ENCODE measurements at places on chromosomes 6 and 20.

DNA sequence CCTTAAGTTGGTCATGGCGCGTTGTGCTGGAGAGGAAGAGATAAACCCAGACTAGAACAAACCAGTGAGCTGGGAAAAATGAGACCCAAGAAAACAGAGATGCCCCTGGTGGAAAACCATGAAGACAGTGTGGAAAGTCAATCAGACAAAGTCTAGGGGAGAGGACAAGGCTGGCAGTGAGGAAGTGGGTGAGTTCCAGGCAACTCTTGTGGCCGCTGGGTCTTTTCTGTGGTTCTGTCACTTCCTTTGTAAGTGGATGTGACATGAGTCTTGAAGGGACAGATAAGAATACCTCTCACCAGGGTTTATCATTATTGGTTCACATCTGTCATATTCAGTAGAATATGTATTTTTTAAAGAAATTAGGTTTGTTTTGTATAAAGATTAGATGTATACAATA lies 738.4 kb downstream of the DHX35 start:
- no peak for DNase-seq

DNA sequence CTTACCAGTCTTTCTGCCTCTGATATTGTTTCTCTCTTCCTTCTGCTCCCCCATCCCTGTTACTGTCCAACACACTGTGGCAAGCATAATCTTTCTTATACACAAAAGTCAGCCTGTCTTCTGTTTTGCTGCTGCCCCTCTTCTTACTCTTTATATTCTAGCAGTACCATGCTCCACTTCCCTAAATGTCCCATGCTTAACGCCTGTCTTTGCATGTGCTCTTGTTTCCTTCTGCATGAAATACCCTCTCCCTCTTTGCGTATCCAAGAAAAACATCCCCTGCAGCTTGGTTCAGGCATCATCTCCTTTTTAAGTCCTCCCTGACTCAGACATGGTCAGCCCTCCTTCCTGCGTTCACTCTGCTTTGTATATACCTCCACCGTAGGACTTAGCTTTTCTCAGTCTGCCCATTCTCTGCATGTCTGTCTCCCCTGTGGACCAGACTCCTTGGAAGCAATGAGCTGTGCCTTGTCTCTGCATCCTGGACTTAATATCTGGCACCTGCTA lies 103.9 kb downstream of the CTNNBL1 start:
- no peak for DNase-seq

- DNase-seq, result no peak
Measured at GRCh38 chr6:47633141-47633540, 65.2 kb upstream of the ADGRF4 start.

DNA sequence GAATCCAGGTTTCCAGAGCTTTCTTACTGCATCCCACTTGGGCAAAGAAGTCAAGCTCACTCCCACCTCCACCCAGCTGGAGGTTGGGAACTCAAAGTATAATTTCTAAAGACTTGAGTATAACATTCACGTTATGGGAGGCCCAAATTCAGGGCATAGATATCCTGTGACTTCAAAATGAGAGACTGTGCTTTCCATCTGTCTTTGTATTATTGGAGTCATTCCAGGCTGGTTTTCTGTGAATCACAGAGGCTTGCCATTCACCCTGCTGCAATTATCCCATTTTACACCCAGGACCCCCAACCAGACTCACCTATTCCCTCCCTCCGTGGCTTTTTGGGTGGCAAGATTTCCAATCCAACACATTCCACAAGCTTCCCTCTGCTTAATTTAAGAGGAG lies 19.3 kb upstream of the SRC start:
- no peak for DNase-seq

DNA sequence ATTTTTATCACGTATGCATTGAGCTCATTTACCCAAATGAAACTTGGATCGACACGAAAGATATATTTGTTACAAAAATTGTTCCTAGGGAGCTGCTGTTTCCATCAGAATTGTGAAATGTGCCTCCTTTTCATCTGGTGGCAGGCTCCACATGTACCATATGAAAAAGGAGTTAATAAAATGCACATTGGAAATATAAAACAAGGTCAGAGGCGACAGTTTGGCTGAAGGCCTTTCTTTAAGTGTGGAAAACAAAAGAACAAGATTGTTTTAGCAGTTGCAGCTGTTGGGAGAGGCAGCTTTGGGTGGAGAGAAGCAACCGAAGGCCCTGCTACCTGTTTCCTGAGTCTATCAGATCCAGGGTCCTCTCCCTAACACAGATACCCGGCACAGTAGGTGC lies 334.5 kb upstream of the NT5E start:
- DNase-seq, result no peak

GRCh38 chr6:33073431-33073871 lies at the start of gene HLA-DPA1:
TSS of gene HLA-DPA1 (minus strand) at chr6:33073649.
- DNase-seq, result no peak

DNA sequence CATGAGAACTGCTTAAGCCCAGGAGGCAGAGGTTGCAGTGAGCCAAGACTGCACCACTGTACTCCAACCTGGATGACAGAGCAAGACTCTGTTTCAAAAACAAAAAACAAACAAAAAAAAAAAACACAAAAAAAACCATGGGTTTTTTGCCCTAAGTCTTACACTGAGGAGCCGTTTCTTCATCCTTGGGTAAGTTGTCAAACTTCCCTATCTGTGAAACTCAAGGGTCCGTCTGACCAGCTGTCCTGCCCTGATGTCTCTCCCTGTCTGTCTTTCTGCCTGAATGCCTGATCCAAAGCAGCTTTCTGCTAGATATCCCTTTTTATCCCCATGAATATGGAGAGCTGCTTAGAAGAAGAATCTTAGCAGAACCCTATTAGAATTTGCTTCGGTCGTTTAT lies 41.3 kb upstream of the CLDN20 start:
- no peak for DNase-seq

DNA sequence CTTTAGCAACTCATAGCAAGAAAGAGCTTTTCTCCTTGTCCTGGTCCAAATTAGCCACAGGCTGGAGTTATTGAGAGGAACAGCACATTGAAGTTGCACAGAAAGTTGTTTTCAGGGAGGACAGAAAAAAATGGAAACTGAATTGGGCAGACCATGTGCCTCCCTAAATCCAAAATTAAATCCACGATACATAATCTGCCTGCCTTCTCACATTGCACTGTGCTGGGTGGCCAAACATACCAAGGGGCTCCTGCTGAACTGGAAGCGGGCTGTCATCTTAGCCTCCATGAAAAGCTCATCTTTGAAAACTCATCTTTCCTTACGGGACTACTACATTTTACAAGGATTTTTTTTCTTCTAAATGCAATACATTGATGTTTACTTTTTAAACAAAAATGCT lies 59.9 kb downstream of the TNFAIP3 start:
- no peak for DNase-seq

DNA sequence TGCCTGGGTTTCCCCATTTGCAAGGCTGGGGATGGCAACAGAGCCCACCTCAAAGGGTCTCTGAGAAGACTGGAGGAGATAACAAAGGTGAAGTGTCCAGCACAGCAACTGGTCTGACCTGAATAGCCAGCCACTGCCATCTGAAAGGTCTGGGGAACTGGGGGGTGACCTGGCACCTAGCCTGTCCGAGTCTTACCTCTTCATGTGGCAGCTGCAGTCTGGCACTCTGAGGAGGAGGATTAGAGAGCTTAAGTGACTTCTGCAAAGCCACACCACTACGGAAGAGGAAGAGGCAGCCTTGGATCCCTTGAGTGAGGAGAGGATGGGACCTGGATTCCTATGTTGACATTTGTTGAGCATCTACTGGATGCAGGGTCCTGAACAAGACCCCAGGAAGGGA lies 22.2 kb downstream of the C20orf203 start:
- DNase-seq, result no peak

GRCh38 chr6:66796987-66797386 lies 1090.0 kb upstream of the EYS start:
- no peak for DNase-seq

- no peak for DNase-seq
Measured at GRCh38 chr6:39167866-39168625, 53.1 kb upstream of the SAYSD1 start.

GRCh38 chr6:62236784-62237183 lies 49.2 kb downstream of the KHDRBS2 start:
- no peak for DNase-seq

- DNase-seq, result no peak
Measured at GRCh38 chr6:24994812-24995211, 59.1 kb upstream of the RIPOR2 start.

DNA sequence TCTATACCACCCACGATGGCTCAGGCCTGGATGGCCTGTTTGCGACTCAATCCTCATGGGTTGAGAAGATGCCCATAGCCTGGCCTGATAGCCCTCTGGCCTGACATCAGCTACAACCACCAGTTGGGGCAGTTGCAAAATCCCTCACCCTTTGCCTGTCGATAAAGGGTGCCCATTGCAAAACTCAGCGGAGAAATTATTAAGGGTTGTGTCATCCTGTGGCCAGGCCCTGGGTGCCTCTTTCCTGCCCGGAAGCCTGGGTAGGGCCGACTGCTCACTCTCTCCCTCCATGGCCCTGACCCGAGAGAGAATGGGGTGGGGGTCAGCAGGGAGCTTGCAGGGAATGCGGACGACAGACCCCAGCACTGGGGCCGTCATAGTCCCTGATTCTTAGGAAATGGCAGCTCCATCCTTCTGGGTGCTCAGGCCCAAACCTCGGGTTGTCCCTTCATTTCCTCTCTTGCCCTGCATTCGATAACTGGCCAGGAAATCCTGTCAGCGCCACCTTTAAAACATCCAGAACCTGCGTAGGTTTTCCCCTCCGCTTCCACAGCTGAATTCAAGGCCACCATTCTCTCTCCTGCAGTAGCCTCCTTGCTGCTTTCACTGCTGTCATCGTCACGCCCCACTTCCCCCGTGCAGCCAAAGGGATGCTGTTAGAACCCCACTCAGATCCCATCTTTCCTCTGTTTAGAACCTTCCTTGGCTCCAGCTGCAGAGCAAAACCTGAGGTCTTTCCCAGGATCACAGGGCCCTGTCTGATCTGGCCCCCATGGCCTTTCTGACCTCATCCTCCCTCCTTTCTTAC lies 31.1 kb downstream of the CEBPB start:
- DNase-seq, result no peak

DNA sequence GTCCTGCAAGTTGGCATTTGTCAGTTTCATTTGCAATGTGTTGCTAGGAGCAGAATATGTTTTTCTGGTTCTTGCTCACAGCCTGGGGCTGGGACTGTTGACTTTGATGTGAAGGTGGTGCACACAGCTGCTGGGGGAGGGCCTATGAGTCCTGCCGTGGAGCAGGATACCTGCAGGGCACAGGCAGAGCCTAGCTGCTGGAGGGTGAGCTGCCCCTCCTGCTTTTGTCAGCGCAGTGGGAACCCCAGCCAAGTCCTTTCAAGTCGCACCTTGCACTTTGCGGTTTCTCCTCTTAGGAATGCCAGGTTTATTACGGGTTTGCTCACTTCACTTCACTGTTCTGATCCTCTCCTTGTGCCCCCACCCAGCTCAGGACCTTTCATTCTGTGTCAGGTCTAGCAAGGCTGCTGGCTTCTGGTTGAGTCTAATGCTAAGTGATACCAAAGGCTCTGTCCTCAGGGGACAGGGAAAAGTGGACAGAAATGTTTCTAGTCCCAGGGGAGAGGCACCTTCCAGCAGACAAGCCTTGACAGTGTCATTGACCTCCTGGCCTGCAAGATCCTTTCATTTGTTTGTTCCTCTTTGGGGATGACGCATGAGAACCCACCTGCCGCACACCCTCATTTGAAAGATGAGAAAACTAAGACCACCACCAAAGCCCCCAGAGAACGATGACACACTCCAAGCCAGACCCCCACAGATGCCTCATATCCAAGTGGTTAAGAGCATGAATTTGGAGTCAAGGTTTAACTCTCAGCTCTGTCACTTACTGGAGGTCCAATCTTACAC lies 2.7 kb upstream of the SPO11 start:
- no peak for DNase-seq

GRCh38 chr20:9626357-9626756 lies 112.0 kb downstream of the LAMP5 start:
- DNase-seq, result no peak

DNA sequence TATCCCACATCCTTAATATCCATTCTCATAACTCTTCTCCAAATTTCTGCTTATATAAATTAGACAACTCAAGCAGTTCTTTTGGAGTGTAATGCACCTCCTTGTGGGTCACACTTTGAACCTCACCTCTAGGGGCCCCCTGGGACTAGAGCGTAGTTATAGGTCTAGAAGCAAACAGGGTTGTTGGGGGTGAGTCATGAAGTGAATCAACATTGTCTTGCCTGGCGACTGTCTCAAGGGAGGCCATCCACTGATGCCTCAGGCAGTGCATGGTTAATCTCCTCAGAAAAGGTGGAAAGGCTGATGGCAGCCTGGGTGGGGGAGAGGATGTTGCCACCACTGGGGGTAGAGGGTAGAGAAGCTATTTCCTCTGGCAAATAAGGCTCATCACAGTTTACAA lies 129.1 kb downstream of the TNFRSF21 start:
- no peak for DNase-seq

DNA sequence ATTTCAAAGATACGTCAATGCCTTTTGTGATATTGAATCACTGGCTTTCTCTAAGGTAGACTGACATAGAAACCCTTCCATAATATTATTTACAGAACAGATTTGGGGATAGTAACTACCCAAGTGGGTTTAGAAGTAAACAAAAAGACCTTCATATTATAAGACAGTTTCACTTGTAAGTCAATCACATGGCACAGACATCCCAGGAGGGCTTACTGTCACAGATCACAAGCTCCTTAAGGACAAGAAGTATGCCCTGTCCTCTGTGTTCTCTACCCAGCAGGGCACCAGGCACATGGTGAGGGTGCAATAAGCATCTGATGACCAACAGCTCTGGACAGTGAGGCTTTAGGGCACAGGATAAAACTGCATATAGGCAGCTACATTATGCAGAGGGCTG lies 135.9 kb upstream of the SLC22A16 start:
- no peak for DNase-seq

DNA sequence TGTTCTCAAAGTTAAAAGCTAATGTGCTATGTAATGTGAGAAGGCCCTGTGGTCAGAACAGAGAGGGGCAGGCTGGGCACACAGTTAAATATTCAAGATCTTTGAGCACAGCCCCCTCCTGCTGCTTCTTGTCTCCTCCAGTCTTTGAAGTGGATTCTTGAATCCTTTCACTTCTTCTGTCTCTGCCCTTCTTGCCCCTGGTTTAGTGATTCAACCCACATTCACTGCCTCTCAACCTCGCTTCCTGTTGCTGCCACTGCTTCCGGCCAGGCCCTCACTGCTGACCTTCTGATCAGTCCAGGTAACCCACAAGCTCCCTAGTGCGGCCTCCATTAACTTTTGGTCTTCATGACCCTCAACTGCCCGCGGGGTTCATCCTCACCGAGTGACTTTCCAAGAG lies 417.3 kb upstream of the NOX3 start:
- no peak for DNase-seq

GRCh38 chr6:46338131-46338530 lies 153.1 kb downstream of the RCAN2 start:
- no peak for DNase-seq

DNA sequence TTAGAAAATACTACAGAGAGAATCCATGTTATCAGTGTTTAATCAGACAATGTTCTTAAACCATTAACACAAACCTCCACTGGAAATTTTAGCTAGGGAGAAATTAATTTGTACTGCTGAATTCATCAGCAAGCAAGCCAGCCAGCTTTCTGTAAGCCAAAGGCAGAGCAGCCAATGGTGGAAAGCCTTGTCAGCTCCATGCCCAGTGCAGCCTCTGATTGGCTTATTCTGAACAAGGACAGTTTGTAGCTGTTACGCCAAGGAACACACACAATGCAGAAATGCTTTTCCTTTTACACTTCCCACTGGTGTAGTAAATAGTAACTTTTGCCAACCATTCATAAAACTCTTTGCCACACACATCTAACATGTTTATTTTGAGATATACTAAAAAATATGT lies 265.0 kb downstream of the TENT5A start:
- DNase-seq, result no peak
